ENCODE measurements at places on chromosomes 12 and 14. TPM values are rescaled to one million over a fixed set of nuclear protein-coding genes. Genes with fewer than 3 reads are reported as not detected.

DNA sequence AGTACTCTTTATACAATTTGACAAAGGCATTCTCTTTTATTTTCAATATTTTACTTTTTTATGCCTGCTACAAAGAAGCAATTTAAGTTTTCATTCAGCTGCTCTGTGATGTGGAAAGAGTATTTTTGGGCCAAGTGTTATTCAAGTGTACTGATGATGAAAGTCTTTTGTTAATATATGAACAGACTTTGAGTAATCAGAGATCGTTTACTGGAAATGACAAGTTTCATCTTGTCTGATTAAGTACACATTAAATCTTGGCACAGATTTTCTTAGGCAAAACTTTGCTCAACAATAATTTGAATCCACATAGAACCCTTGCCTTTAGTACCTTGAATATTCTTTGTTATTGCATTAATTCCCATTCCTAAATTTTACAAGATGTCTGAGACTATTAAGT lies 13.3 kb upstream of the PZP start:
- H3K27me3 ChIP-seq: no peaks in the 10 kb centered on the region
- H3K27ac ChIP-seq: no peak overlapping the region
- H3K4me3 ChIP-seq: no peak overlapping the region
- no peak for DNase-seq
- H3K4me1 ChIP-seq: no peaks in the 10 kb centered on the region

DNA sequence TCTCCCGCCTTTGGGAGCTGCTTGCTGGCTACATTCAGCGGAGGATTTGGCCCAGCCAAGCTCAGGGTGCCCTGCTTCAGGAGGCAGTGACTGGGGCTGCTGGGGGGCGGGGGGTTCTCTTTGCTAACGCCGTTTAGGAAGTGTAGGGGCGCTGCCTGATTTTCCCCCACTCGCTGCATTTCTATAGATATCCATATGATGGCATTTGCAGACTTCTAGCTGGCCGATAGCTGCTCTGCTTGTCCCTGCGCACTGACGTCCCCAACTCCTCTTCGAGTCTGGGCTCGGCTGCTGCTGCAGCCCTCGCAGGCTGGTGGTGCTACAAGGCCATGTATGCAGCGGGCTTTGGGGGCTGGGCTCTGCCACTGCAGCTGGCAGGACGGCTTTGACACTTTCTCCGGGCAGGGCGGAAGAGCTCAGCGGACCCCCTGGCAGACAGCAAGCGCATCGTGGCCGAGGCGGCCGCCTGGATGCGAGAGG lies 3.1 kb downstream of the LRFN5 start:
- H3K27me3 ChIP-seq: peaks cover 11% of the 10 kb centered on the region
- no peak overlapping the region for H3K27ac ChIP-seq
- H3K36me3 ChIP-seq: no peaks in the 10 kb centered on the region
- DNase-seq: peak; percentile 80

- H3K27me3 ChIP-seq: peaks cover 88% of the 10 kb centered on the region
- H3K4me1 ChIP-seq: no peaks in the 10 kb centered on the region
- H3K27ac ChIP-seq: no peak overlapping the region
- DNase-seq: peak; percentile 33
- H3K36me3 ChIP-seq: no peaks in the 10 kb centered on the region
These were observed 4.1 kb upstream of the CCND2 start for GRCh38 chr12:4269279-4269991.

DNA sequence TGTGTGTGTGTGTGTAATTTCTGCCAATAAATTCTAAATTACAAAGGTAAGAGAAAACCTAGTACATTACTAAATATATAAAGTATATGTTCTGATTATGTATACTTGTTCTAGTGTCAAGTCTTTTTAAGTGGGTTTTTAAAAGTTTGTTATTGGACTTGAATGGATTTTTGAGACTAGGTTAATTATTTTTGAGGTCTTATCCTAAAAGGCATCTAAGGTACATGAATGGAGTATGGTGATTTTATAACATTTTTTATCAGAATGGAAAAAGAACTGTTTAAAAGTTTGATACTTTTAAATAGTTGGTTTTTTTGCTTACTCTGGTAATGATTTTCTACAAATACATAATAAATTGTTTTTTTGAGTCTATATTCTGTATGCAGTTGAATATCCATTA lies 22.5 kb upstream of the TMPRSS12 start:
- peaks cover 3% of the 10 kb centered on the region for H3K4me1 ChIP-seq
- H3K4me3 ChIP-seq: no peak overlapping the region
- H3K27ac ChIP-seq: no peak overlapping the region
- no peak for DNase-seq
- H3K27me3 ChIP-seq: no peaks in the 10 kb centered on the region

GRCh38 chr12:132057691-132058090 lies 86.4 kb downstream of the DDX51 start:
- DNase-seq: no peak
- H3K27ac ChIP-seq: no peak overlapping the region
- H3K27me3 ChIP-seq: no peaks in the 10 kb centered on the region
- no peaks in the 10 kb centered on the region for H3K4me1 ChIP-seq
- H3K4me3 ChIP-seq: no peak overlapping the region

GRCh38 chr14:56199095-56199981 lies 81.1 kb downstream of the PELI2 start:
- peak overlapping the region; percentile 55 for H3K4me3 ChIP-seq
- H3K27ac ChIP-seq: peak overlapping the region; percentile 95
- peaks cover 28% of the 10 kb centered on the region for H3K4me1 ChIP-seq
- no peaks in the 10 kb centered on the region for H3K27me3 ChIP-seq
- no peaks in the 10 kb centered on the region for H3K36me3 ChIP-seq

GRCh38 chr14:51605575-51605974 lies 46.1 kb upstream of the FRMD6 start:
- DNase-seq: no peak
- no peaks in the 10 kb centered on the region for H3K36me3 ChIP-seq
- H3K4me3 ChIP-seq: no peak overlapping the region
- H3K27ac ChIP-seq: peak overlapping the region; percentile 98
- peaks cover 75% of the 10 kb centered on the region for H3K4me1 ChIP-seq

DNA sequence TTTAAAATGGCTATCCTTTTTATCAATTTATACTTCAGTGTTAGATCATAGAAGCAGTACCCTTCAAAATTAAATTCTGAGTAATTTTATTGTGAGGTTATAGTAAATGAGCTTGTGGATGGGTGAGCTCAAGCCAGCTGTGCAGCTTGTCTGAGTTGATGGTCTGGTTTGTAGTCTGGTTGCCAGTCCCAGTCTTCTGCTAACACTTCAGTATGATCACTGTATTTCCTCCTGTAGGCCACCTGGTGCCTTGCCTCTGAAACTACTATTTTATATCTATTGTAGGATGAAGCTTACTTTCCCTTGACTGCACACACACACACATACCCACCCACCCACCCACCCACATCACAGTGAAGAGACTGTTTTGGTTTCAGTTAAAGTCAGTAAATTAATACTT lies 496.4 kb downstream of the PCNX1 start:
- no peak overlapping the region for H3K27ac ChIP-seq
- H3K27me3 ChIP-seq: no peaks in the 10 kb centered on the region
- DNase-seq: peak; percentile 33
- no peak overlapping the region for H3K4me3 ChIP-seq

- no peak for DNase-seq
- no peaks in the 10 kb centered on the region for H3K36me3 ChIP-seq
- no peak overlapping the region for H3K4me3 ChIP-seq
These were observed 626.1 kb upstream of the NOVA1 start for GRCh38 chr14:27223906-27224305.

DNA sequence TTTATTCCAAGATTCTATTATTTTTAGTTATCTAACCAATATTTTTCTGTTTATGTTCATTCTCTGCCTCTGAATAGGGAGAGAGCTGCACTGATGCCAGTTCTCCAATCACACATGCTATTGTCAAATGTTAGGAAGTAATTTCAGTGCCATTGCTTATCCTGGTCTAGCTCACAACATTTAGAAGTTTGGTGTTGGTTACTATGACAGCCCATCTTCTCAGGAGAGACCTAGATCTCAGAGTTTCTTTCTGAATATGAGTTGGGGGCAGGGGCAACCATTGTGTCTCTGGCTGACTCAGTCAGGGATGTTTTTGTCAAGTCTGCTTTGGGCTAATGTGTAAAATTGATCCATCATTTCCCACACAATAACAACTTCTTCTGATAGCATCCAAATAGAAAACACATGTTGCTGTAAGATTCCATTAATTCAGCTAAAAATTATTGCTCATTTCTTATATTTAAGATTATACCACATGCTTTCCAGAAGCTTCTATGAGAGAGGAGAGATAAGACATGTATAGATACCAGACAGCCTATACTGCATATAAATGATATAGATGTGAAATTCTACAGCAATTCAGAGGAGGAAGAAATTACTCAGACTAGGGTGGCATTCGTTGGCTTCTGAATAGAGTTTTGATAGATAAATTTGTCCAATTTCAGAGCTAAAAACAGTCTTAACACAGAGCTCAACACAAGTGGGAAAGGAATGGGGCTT lies 64.8 kb downstream of the DACT1 start:
- H3K27me3 ChIP-seq: no peaks in the 10 kb centered on the region
- DNase-seq: no peak
- H3K36me3 ChIP-seq: no peaks in the 10 kb centered on the region
- H3K4me3 ChIP-seq: no peak overlapping the region
- no peak overlapping the region for H3K27ac ChIP-seq
- H3K4me1 ChIP-seq: no peaks in the 10 kb centered on the region

GRCh38 chr14:76727384-76727783 lies 33.9 kb upstream of the VASH1 start:
- no peak for DNase-seq
- no peak overlapping the region for H3K4me3 ChIP-seq
- no peaks in the 10 kb centered on the region for H3K4me1 ChIP-seq
- H3K27ac ChIP-seq: no peak overlapping the region
- no peaks in the 10 kb centered on the region for H3K36me3 ChIP-seq
- peaks cover 31% of the 10 kb centered on the region for H3K27me3 ChIP-seq

DNA sequence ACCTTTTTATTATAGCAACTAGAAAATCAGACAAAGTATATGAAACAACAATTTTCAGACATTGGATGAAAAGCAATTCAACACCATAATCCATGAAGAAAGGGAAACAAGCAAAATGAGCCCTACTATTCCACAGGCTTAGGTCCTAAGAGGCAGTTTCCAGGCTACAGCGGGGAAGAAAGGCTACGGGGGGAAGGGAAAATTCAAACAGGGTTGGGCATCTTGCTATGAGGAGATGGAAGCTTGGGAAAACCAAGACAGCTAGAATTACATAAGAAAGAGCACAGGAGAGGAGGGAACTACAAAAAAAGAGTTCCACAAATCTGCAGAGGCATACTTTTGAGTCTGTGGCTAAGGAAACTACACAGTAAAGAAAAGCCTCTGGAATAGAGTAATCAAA lies 356.0 kb upstream of the CLEC14A start:
- H3K4me1 ChIP-seq: no peaks in the 10 kb centered on the region
- no peaks in the 10 kb centered on the region for H3K27me3 ChIP-seq
- H3K27ac ChIP-seq: no peak overlapping the region
- DNase-seq: no peak
- no peak overlapping the region for H3K4me3 ChIP-seq
- no peaks in the 10 kb centered on the region for H3K36me3 ChIP-seq

GRCh38 chr12:71407732-71408131 lies 31.9 kb upstream of the LGR5 start:
- H3K27ac ChIP-seq: no peak overlapping the region
- H3K4me3 ChIP-seq: no peak overlapping the region
- DNase-seq: no peak
- no peaks in the 10 kb centered on the region for H3K4me1 ChIP-seq
- H3K36me3 ChIP-seq: no peaks in the 10 kb centered on the region
- H3K27me3 ChIP-seq: no peaks in the 10 kb centered on the region

- no peak overlapping the region for H3K27ac ChIP-seq
- no peaks in the 10 kb centered on the region for H3K27me3 ChIP-seq
- no peak for DNase-seq
- H3K4me3 ChIP-seq: no peak overlapping the region
- H3K36me3 ChIP-seq: no peaks in the 10 kb centered on the region
- H3K4me1 ChIP-seq: peaks cover 7% of the 10 kb centered on the region
These were observed 64.6 kb downstream of the VRK1 start for GRCh38 chr14:96861568-96862310.

DNA sequence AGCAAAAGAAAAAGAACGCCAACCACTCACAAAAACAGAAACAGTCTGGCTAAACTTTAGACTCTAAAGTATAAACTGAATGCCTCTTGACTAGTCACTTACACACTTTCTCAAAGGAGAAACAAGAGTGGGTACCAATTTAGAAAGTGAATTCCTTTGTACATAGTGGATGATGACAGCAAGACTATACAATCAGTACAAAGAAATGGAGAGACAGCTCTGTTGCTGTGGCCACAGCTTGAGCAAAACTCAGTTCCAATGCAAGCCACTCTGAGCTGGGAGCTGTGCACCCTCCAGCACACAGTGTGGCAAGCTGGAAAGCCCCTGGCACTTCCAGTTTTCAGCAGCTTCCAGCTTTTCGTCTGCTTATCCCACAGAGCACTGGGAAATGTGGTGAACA lies 21.7 kb downstream of the NT5DC3 start:
- DNase-seq: no peak
- no peaks in the 10 kb centered on the region for H3K36me3 ChIP-seq
- no peaks in the 10 kb centered on the region for H3K27me3 ChIP-seq
- no peak overlapping the region for H3K27ac ChIP-seq
- peaks cover 11% of the 10 kb centered on the region for H3K4me1 ChIP-seq

GRCh38 chr14:45743884-45744283 lies 490.9 kb upstream of the MIS18BP1 start:
- no peak overlapping the region for H3K27ac ChIP-seq
- no peaks in the 10 kb centered on the region for H3K27me3 ChIP-seq
- no peaks in the 10 kb centered on the region for H3K4me1 ChIP-seq
- DNase-seq: no peak
- no peak overlapping the region for H3K4me3 ChIP-seq

DNA sequence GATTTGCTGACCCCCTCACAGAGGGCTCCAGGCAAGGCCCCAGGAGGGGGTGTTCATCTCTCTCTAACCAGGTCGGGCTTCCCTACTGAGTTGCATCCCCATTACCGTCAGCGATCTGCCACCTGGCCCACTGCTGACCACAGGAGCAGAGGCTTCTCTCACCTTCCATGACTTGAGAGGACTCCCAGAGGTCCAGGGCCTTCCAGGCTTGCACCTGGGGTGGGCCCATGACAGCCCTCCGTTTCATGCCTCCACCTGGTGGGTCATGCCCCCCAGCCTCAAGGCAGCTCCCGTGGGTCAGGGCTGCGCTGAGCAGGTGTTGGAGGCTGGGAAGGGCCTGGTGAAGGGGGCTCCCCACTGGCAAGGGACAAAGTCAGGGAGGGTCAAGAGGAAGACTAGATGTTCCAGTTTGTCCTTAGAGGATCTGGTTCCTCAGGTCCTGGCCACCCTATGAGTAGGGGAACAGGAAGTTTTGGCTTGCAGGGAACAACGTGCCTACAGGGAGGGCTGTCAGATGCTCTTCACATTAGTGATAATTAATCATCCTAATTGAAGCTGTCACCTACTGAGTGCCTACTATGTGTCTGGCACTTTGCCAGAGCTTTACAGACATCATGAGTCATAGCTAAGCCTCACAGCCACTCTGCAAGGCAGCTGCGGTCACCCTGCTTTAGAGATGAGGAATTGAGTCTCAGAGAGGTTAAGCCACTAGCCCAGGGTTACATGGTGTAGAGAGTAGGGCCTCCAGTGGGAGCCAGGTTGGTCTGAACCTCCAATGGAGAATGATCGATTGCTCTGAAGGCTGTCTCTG lies 13.8 kb downstream of the NFKBIA start:
- no peak overlapping the region for H3K4me3 ChIP-seq
- H3K36me3 ChIP-seq: no peaks in the 10 kb centered on the region
- no peak overlapping the region for H3K27ac ChIP-seq
- peaks cover 5% of the 10 kb centered on the region for H3K4me1 ChIP-seq
- H3K27me3 ChIP-seq: no peaks in the 10 kb centered on the region
- peak; percentile 36 for DNase-seq

Gene OR10G2
- not detected for polyA plus RNA-seq

Gene PPM1H
- 0.03 TPM for polyA plus RNA-seq

Gene IL31
- polyA plus RNA-seq: not detected

Gene SLC10A1
- polyA plus RNA-seq: not detected

Gene GYS2
- not detected for polyA plus RNA-seq

Measured in GM23248 (cell line).